ENCODE measurements at places on chromosomes 11 and 22. TPM values are rescaled to one million over a fixed set of nuclear protein-coding genes. Genes with fewer than 3 reads are reported as not detected.

- DNase-seq, result no peak
Observed at GRCh38 chr11:34732831-34733230, 111.9 kb downstream of the EHF start.

The SLC22A9 gene
- not detected for polyA plus RNA-seq

The OR56A1 gene
- polyA plus RNA-seq, result not detected

- DNase-seq, result no peak
Observed at GRCh38 chr11:22668005-22668796, 1.8 kb downstream of the GAS2 start.

DNA sequence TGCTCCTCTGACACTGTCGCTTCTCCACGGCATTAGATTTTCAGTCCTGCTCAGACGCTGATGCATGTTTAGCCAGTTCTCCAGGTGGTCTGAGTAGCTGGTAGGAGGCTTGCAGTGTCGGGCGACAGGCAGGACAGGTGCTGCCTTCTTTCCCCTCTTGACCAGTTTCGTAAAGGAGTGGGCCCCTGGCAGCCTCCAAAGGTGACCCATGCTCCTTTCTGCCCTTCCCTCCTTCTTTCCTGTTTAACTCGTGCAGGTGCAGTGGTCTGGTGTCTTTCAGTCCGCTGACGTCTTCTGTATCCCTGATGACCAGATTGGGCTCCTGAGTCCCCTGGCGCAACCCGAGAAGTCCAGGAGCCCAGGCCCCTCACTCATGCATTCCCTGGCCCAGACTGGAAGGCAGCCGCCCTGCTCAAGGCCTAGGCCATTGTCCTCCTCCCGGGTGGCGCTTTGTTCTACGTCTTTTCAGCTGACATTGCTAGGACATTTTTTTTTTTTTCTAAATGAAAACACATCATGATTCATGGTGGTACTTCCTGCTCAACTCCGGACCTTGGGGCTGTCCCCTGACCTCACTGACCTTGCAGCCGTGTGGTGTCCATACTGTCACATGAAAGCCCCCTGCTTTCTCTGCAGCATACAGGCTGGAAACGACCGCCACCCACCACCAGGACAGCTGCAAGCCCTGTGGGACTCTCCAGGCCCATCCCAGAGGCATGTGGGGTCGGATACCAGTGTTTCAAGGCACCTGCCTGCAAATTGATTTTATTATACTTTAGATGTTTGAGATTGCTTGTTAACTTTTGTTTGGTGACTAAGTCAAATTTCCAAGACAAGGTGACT lies 25.5 kb upstream of the TXNRD2 start:
- DNase-seq, result no peak

GRCh38 chr11:68256331-68256741 lies 15.4 kb downstream of the C11orf24 start:
- no peak for DNase-seq

- DNase-seq, result no peak
Observed at GRCh38 chr22:32577591-32577990, 103.0 kb downstream of the FBXO7 start.

The C11orf16 gene
- 0.47 TPM for polyA plus RNA-seq

DNA sequence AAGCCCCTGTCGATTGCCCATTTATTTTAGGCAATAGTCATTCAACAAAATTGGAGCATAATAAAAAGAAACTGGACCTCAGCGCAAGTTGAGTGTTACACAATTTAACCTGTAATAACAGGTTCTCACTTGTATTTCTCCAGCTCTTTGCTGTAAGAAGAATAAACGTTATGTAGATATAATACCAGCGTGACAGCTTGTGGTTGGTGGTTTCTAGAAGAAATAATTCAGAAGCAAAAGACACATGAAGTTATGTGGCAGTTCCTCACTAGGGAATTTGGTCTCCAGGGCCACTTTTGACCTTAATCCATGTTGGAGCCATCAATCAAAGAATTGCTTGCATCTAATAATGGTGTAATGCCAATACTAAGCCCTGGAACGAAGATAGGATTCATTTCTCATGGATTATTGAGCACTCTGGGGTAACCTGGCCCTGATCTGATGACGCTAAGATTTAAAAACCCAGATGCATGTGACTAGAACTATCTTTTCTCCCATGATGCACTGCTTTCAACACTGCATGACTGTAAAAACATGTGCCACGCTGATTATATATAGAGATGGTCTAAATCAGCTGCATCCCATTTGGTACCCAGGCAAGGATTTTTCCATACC lies 129.7 kb upstream of the LDLRAD3 start:
- no peak for DNase-seq

GRCh38 chr11:107957109-107957588 lies 28.9 kb downstream of the RAB39A start:
- DNase-seq, result no peak

The FDXACB1 gene
- polyA plus RNA-seq, result 4.8 TPM

- no peak for DNase-seq
Observed at GRCh38 chr11:36013950-36014897, 70.4 kb downstream of the LDLRAD3 start.

DNA sequence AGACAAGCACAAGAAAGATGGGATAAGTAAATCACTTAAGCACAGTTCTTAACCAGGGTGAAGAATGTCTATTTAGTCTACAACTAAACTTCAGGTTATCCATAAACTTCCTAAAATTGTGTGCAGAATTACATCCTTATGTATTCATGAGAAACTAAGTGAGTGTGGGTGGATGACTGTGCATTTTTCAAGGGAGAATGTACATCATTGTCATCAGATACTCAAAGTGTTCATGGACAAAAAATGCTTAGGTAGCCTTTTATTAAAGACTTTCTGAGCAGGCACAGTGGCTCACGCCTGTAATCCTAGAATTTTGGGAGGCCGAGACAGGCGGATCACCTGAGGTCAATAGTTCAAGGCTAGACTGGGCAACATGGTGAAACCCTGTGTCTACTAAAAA lies 2023.8 kb downstream of the LRRC4C start:
- no peak for DNase-seq

GRCh38 chr11:27209562-27210005 lies 153.4 kb downstream of the CCDC34 start:
- no peak for DNase-seq

The RBM14 gene
- polyA plus RNA-seq, result 73.3 TPM

- DNase-seq, result no peak
Observed at GRCh38 chr11:96026310-96026709, 102.4 kb upstream of the MTMR2 start.

- no peak for DNase-seq
Observed at GRCh38 chr11:123377355-123377754, 52.7 kb upstream of the GRAMD1B start.
